ENCODE measurements at places on chromosomes 16 and 17. TPM values are rescaled to one million over a fixed set of nuclear protein-coding genes. Genes with fewer than 3 reads are reported as not detected.

GRCh38 chr16:81210807-81211206 is 27.7 kb upstream of the BCO1 start:
- no peaks in the 10 kb centered on the region for H3K4me1 ChIP-seq
- no peaks in the 10 kb centered on the region for H3K36me3 ChIP-seq
- H3K27me3 ChIP-seq, result no peaks in the 10 kb centered on the region
- DNase-seq, result no peak
- no peak overlapping the region for H3K27ac ChIP-seq

- no peaks in the 10 kb centered on the region for H3K36me3 ChIP-seq
- H3K27ac ChIP-seq, result no peak overlapping the region
- H3K4me3 ChIP-seq, result no peak overlapping the region
- H3K27me3 ChIP-seq, result no peaks in the 10 kb centered on the region
- no peak for DNase-seq
- no peaks in the 10 kb centered on the region for H3K4me1 ChIP-seq
These were observed 70.5 kb upstream of the CDH5 start for GRCh38 chr16:66295761-66296546.

GRCh38 chr16:50539822-50540710 is 8.1 kb upstream of the NKD1 start:
- no peak for DNase-seq
- no peak overlapping the region for H3K4me3 ChIP-seq
- H3K27ac ChIP-seq, result no peak overlapping the region
- H3K27me3 ChIP-seq, result no peaks in the 10 kb centered on the region
- no peaks in the 10 kb centered on the region for H3K36me3 ChIP-seq

DNA sequence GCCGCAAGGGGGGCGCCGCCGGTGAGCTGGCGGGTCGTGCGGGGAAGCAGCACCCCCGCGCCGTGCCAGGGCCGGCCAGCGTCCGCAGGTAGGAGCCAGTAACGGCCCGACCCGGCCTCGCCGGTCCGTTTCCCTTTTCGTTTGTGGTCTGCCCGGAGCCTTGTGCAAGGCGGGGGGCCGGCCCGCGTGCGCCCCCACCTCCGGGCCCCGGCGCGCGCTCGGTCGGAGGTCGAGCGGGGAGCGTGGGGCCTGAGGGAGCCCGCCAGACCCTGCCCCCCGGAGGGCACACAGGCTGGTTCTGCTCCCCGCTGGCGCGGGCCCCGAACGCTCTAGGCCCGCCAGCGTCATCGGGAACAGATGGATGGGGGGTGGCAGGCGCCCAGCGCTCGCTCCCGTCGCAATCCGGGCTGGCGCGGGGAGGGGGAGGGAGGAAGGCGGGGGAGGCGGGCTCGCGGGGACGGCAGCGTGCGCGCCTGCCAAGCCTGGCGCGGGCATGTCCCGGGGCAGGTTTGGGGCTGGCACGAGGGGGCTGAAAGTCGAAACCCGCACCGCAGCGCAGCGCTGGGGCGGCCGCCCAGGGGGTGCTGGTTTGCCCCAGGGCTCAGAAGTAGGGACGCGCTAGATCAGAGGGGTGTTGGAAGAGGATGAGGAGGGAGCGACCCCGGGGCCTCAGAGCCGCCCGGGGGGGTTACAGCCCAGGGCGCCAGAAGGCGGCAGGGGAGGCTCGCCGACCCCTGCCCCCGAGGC is 1.5 kb upstream of the GSE1 start:
- peak overlapping the region; percentile 92 for H3K27ac ChIP-seq
- H3K36me3 ChIP-seq, result no peaks in the 10 kb centered on the region
- DNase-seq, result peak; percentile 92
- H3K4me1 ChIP-seq, result peaks cover 68% of the 10 kb centered on the region

GRCh38 chr16:17365211-17365541 is 105.6 kb downstream of the XYLT1 start:
- H3K36me3 ChIP-seq, result no peaks in the 10 kb centered on the region
- no peak overlapping the region for H3K4me3 ChIP-seq
- H3K4me1 ChIP-seq, result peaks cover 65% of the 10 kb centered on the region
- peak overlapping the region; percentile 20 for H3K27ac ChIP-seq
- DNase-seq, result no peak

- no peak overlapping the region for H3K27ac ChIP-seq
- H3K4me1 ChIP-seq, result peaks cover 12% of the 10 kb centered on the region
- no peaks in the 10 kb centered on the region for H3K27me3 ChIP-seq
- no peak for DNase-seq
- no peaks in the 10 kb centered on the region for H3K36me3 ChIP-seq
- no peak overlapping the region for H3K4me3 ChIP-seq
These were observed 16.0 kb downstream of the CENPX start for GRCh38 chr17:82006468-82007227.

DNA sequence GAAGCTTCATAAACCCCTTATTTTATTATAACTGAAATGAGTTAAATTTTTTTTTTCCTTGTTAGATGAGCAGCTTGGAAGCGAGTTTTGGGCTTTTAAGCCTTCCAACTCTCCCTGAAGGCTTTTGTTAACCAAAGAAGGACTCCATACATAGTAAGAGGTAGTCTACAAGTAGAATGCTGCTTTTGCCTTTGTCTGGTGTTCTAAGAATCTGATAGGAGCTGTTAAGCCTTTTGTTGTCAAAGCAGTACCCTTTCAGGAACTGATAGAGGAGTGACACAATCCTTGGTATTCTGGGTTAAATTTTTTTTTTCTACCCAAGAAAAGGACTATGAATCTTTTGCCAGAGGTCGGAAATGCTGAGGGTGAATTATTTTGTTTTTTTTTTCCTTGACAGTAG is 26.1 kb downstream of the MAP2K4 start:
- H3K27me3 ChIP-seq, result no peaks in the 10 kb centered on the region
- no peak overlapping the region for H3K27ac ChIP-seq
- H3K36me3 ChIP-seq, result no peaks in the 10 kb centered on the region
- H3K4me3 ChIP-seq, result no peak overlapping the region
- no peak for DNase-seq

- peaks cover 11% of the 10 kb centered on the region for H3K4me1 ChIP-seq
- no peaks in the 10 kb centered on the region for H3K27me3 ChIP-seq
- H3K27ac ChIP-seq, result peak overlapping the region; percentile 87
- H3K4me3 ChIP-seq, result no peak overlapping the region
- H3K36me3 ChIP-seq, result no peaks in the 10 kb centered on the region
- DNase-seq, result peak; percentile 93
These were observed 14.6 kb downstream of the COTL1 start for GRCh38 chr16:84603140-84603816.

DNA sequence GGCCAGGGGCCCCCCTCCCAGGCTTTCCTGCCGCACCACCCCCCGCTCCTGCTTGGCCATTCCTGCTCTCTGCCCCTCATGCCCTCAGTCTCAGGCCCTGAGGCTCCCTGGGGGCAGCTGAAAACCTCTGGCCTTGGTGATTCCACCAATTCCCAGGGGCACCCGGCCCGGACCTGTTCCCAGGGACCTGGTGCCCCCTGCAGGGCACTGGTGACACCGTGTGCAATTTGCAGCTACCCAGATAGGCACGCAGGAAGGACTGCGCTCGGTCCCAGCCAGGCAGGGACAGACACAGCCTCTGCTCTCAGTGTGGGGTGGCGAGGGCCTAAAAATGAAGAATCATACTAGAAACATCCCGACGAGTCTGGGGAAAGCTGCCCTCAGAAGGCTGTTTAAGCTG is 13.4 kb downstream of the WFDC1 start:
- no peak overlapping the region for H3K27ac ChIP-seq
- H3K36me3 ChIP-seq, result no peaks in the 10 kb centered on the region
- peaks cover 7% of the 10 kb centered on the region for H3K4me1 ChIP-seq
- no peak overlapping the region for H3K4me3 ChIP-seq
- H3K27me3 ChIP-seq, result peaks cover 11% of the 10 kb centered on the region

- no peaks in the 10 kb centered on the region for H3K27me3 ChIP-seq
- no peaks in the 10 kb centered on the region for H3K4me1 ChIP-seq
These were observed 116.6 kb upstream of the TNRC6C start for GRCh38 chr17:77841742-77842527.

GRCh38 chr16:47028767-47029377 is 55.4 kb upstream of the DNAJA2 start:
- H3K4me3 ChIP-seq, result no peak overlapping the region
- H3K36me3 ChIP-seq, result no peaks in the 10 kb centered on the region
- DNase-seq, result no peak
- H3K27me3 ChIP-seq, result no peaks in the 10 kb centered on the region
- H3K4me1 ChIP-seq, result no peaks in the 10 kb centered on the region

- DNase-seq, result no peak
- no peak overlapping the region for H3K27ac ChIP-seq
- no peaks in the 10 kb centered on the region for H3K36me3 ChIP-seq
- H3K4me1 ChIP-seq, result no peaks in the 10 kb centered on the region
- H3K27me3 ChIP-seq, result no peaks in the 10 kb centered on the region
These were observed 30.1 kb downstream of the PRKCB start for GRCh38 chr16:23865853-23866252.

- H3K27ac ChIP-seq, result no peak overlapping the region
- H3K4me3 ChIP-seq, result no peak overlapping the region
- H3K36me3 ChIP-seq, result no peaks in the 10 kb centered on the region
- DNase-seq, result no peak
- H3K4me1 ChIP-seq, result no peaks in the 10 kb centered on the region
These were observed 18.2 kb downstream of the HEATR6 start for GRCh38 chr17:60060474-60060873.

DNA sequence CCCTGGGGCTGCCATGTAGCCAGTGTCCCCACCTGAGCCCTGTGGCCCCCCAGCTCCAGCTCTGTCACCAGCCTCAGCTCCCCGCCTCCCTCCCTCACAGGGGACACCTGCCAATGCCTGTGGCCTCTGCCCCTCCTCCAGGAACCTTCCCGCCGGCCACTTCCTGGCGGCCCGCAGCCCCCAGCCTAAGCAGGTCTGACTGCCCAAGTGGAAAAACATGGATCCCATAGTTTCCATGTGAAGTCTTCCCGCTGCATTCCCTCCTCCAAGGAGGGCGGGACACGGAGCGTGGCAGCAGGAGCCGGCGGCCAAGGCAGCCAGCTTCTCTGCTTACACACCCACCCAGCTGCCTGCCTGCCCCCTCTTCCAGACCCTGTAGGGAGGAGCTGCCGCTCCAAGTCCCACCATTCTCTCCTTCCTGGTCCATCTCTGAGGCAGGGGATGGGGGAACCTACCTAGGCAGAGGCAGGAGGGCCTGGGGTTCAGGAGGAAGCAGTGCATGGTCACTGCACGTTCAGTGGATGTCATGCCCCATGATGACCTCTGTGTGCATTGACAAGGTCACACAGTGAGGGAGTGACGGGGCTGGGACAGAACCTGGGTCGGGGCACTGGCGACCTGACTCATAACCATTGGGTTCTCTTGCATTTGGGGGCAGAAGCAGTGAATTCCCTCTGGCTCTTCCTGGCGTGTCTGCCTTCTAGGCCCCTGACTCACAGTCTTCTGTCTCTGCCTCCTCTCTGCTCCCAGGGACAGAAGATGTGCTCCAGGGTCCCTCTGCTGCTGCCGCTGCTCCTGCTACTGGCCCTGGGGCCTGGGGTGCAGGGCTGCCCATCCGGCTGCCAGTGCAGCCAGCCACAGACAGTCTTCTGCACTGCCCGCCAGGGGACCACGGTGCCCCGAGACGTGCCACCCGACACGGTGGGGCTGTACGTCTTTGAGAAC is 8.7 kb downstream of the VASN start:
- peaks cover 16% of the 10 kb centered on the region for H3K4me1 ChIP-seq
- DNase-seq, result no peak
- H3K4me3 ChIP-seq, result no peak overlapping the region
- no peaks in the 10 kb centered on the region for H3K27me3 ChIP-seq
- no peak overlapping the region for H3K27ac ChIP-seq
- peaks cover 43% of the 10 kb centered on the region for H3K36me3 ChIP-seq

- peak overlapping the region; percentile 86 for H3K27ac ChIP-seq
- H3K36me3 ChIP-seq, result peaks cover 16% of the 10 kb centered on the region
- H3K4me3 ChIP-seq, result no peak overlapping the region
- DNase-seq, result no peak
- H3K4me1 ChIP-seq, result peaks cover 44% of the 10 kb centered on the region
These were observed 1.1 kb upstream of the FASN start for GRCh38 chr17:82098939-82099763.

The SLC5A11 gene
- not detected for total RNA-seq

The CCL4 gene
- total RNA-seq, result 3.6 TPM
